CD4-positive, alpha-beta T cell treated with Interleukin-15 for 4 hours (primary cell): ENCODE measurements at places on chromosomes 12 and 14.

DNA sequence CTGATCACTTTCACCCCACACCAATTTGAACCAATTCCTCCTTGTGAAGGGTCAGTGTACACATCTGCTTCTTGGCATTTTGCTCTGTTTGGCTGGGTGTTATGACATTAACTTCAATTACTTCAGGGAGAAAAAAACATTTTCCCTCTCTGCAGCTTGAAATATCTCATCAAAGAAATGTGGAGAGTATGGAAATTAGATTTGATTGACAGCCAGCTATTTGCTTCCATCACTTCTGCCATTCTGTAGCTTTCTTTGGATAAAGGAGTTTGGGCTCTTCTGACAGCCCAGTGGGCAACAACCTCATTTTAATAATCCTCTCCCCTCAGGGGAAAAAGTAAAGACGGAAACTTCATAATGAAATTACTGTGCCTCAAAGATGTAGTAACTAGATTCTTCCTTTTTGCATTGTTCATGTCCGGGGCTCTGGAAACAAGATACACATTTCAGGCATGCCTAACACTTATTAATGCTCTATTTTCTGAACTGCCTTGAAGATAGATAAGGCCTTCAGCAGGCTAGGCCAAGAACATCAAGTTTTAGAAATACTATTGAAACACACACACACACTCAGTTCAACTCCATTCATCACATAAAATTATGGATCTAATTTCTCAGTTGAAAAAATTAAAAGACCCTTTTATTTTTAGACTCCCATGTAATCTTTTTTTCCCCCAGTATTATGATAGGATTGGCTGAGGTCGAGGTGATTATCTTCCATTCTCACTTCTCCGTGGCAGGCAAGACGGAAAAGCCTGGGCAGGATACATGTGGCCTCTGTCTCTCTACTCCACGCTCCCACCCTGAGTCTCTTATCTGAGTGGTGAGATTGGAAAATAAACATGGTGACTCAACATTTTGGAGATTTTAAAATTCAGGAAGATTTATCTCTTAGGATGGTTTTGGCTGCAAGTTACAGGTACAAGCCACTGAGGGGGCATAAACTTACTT is 10.3 kb upstream of the GPHB5 start:
- no peak for DNase-seq

DNA sequence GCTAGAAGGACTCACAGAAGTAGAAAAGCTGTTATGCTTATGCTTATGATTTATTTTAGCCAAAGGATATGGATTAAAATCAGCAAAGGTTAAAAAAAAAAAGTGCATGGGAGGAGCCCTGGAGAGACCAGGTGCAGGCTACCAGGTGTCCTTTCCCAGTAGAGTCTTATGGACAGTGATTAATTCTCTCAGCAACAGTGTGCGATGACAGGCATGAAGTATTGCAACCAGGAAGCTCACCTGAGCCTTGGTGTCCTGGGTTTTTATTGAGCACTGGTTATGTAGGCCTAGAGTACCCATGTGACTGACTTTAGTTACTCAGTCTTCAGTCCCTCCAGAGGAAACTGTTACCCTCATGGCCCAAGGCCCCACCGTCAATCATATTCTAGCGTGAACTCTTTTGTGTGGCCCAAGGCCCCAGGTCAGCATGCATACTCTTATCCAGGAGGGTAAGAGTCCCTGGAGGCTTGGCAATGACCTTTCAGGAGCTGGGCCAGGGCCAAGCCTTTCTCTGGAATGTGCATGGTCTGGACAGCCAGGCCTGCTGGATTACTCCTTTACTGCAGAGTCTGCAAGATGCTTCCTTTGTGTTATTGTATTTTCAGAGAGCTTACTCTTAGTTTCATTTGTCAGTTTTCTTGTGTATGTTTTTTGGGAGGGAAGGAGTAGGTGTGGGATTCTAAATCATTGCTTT is 69.6 kb upstream of the RD3L start:
- no peak for DNase-seq

GRCh38 chr12:10708862-10709261 is 14.3 kb downstream of the YBX3 start:
- no peak for DNase-seq

GRCh38 chr14:64960762-64961276 is 11.3 kb downstream of the RAB15 start:
- no peak for DNase-seq

DNA sequence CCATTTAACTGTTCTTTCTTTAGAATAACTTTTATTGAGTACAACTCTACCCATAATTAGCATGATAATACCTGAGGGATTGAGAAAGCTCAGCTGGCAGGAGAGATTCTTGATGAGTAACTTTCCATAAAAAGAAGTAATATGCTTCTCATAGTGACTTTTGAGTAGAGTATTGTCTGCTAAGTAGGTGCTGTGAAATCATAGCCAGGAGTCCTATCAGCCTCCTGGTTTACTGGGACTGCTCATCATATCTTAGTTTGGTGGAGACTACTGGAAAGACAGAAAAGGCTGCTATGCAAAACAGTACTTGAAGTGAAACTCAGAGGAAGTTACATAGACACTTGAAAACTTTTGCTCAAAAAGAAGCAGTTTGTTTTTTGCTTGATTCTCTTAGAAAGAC is 113.3 kb upstream of the ATP2B1 start:
- no peak for DNase-seq
